H1 (cell line): ENCODE measurements at places on chromosomes 6 and 20.

GRCh38 chr6:30443657-30444450 lies 45.5 kb upstream of the HLA-E start:
- DNase-seq, result no peak

DNA sequence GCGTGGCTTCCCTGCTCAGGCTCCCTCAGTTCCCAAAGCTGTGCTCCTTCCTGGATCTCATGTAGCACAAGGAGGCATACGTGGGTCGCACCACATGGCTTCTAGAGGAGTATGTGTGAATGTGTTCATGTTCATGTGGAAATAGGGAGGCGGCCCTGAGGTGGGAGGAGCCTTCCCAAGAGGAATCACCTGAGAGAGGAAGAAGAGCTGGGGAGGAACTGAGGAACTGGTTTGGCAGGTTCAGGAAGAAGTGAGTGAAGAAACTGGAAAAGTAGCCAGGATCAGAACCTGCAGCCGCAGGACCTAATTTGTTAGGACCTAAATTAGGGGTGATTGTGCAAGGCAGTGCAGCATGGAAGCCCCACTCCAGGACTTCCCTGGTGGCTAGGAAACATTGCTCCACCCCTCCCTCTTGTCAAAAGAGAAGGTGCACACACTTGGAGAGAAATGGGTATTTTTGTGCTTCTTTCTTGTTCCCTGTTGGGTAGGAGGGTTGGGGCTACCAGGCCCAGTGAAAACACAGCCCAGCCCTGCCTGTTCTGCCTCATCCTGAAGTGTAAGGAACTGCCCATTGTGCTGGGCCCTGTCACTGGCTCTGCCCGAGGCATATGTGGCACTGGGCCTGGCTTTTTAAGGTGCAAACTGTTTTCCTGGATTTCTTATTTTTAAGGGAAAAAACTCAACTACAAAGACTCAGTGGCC lies 20.7 kb downstream of the SYNJ2 start:
- DNase-seq, result no peak

DNA sequence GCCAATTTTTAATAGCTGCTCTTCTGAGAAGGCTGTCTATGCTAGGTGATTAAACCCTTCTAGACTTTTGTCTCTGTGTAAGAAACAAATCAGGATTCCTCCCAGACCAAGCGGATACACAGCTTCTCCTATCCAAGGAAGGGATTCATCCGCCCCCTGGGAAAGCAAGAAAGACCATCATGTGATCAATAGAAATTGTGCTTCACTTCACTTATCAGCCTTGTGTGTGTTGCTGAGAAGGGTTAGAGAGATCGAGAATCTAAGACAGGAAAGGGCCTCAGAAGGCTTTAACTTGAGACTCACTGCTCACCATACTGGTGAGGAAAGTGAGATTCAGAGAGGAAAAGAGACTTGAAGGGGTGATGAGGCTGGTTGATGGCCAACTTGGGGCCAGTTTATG lies 1.5 kb downstream of the ABCC10 start:
- DNase-seq, result no peak

GRCh38 chr20:62061851-62062423 lies 3.7 kb downstream of the TAF4 start:
- no peak for DNase-seq

- no peak for DNase-seq
Measured at GRCh38 chr6:166318649-166319600, 10.7 kb upstream of the PRR18 start.

DNA sequence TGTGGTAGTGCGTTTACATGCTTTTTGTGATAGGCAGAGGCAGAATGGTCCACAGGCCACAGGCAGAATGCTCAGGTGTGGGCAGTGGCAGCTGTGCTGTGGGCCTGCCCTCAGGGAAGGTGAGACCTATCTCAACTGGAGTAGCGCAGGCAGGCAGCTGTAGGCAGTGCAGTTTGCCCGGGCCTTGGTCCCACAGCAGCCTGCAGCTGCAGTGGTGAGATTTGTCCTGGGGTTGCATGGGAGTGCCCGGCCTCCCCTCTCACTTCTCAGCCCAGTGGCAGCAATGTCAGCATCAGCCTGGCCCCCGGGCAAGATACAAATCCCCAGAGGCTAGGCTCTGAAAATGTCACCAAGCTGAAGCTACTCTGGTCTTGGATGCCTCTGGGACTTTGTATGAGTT lies 6.1 kb upstream of the PPIL4 start:
- DNase-seq, result no peak

DNA sequence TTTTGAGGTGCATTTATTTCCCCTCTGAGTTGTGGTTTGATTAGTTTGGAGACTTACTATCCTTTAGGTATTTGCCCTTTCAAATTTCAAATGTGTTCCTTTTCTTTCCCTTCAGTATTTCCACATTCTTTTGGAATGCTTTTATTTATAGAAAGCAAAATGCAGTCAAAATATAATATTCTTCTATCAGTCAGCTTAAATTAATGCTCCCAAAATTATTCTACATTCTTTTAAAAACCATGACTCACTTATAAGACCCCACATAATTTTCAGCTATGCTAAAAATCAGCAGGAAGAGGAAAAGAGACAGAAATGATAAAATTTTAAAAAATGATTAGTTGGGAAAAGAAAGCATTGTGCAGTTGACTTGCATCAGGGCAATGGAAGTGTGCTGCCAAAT lies 180.0 kb upstream of the SMLR1 start:
- DNase-seq, result no peak

- no peak for DNase-seq
Measured at GRCh38 chr6:134056046-134056445, 3.6 kb upstream of the SLC2A12 start.

- DNase-seq, result no peak
Measured at GRCh38 chr20:4136967-4137334, 121.6 kb upstream of the RNF24 start.

DNA sequence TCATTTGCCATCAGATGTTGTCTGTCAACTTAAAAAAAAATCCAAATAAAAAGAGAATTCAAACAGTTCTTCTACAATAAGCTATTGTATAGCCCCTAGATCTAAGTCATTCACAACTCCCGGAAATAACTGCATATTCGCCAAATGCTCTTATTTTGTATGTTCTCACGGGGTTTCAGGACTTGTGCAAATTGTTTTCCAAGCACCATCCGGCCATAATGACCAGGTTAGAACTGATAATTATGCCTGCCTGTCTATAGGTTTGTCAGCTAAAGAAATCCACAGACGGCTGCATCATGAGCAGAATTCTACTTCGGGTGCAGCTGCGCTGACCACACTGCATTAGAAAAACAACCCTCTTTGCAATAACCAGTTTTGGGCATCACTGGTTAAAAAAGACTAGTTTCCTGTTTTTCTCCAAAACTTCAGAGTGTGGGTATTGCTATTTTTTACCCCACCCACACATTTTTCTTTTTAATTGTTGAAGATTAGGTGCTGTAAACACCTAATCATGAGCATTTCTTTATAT lies 87.7 kb downstream of the HIVEP2 start:
- DNase-seq, result no peak

DNA sequence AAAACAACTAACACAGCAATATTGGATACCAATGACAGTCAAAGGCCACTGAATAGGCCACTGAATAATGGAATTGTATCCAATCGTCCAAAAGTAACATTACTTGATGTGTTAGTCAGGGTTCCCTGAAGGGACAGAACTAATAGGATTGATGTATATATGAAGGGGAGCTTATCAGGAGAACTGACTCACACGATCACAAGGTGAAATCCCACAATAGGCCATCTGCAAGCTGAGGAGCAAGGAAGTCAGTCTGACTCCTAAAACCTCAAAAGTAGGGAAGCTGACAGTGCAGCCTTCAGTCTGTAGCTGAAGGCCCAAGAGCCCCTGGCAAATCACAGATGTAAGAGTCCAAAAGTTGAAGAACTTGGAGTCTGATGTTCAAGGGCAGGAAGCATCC lies 571.4 kb downstream of the PRKN start:
- no peak for DNase-seq

GRCh38 chr6:15502446-15503345 lies 160.1 kb downstream of the DTNBP1 start:
- no peak for DNase-seq
